Common myeloid progenitor, CD34-positive (primary cell): ENCODE measurements at places on chromosomes 5 and 9.

DNA sequence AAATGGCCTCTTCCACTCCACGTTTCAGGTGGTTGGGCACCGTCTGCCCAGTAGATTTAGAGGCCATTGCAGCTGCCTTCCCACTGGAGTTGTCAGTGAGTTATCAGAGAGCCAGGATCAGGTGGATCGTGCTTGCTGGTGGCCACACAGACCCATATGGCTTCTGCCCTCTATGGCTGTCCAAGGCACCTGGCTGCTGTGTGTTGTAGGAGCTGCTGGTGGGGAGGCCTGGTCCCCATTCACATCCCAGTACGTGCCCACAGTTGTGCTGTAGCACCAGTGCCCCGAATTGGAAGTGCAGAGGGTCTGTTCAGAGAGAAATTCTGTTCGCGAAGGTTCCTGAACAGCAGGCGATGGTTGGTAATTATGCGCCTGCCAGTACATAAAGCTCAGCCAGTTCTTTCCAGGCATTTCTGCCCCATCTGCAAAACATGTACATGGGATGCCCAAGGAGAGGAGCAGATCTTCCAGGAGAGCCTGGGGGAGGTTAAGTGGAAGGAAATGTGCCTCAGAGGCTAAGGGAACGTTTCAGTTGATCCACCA lies 41.1 kb downstream of the UBE2QL1 start:
- DNase-seq, result no peak

DNA sequence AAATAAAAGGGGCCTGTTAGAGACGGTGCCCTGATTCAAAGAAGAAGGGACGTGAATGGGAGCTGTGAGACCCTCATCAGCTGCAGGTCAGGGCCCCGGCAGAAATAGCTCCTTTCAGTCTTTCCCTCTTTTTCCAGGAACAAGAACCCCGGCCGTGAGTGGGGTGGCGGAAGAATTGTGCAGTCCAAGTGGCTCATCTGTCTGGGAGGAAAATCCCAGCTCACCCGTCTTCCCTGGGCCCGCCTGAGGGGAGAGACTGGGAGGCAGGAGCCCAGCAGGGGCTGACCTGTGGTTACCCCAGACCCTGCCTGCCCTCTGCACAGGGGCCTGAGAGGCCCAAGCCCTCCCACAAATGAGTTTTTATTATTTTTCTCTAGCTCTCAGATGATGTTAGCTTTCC lies 24.8 kb upstream of the CSF1R start:
- no peak for DNase-seq

DNA sequence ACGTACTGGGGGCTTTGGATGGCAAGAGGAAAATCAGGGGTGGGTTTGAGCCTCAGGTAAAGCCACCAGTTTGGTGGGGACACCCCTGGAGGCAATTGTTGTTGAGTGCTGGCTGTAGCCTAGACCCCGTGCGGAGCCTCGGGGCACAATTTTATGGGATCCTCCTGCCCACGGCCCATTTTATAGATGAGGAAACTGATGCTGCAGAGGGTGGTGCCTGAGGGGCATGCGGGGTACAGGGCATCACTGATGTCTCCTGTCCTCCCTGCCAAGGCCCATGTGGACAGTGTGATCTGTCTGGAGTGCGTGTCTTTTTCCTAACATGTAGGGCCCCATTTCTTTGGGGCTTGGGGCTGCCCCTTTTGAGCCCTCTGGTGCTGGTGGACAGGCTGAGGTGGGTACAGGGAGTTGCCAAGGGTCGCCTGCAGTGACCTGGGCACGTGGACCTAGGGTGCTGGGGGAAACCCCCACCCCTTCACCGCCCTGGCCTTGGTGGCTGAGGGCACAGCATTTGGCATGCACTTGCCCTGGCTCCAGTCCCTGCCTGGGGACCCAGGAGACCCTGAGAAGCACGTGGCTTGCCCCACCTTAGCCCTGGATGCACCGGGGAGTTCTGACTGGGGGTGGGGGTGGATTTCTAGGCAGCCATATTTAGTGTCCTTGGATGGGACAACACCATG lies 22.1 kb downstream of the WNK2 start:
- DNase-seq, result no peak

DNA sequence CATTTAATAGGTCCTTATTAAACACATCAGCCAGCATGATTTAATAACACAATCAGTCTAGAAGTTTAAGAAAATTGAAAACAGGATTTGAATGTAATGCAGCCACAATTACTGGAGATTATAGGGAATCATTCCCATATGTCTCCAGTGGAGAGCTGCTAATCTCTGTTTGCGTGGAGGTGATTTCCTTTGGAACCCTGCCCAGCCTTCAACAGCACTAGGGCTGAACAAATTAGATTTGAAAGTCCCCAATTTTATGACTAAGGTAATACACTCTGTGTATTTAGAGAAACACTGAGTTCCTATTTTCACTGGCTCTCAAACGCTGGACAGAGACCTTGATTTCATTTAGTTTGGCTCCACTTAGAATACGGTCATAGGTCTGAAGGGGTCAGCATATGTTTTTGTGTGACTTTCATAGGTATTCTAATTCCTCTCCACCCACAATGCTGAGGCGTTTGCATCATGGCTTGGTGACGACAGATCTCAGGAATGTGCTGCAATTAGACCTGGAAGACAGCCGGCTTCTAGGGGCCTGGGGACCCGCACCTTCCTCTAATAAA lies 508.3 kb downstream of the EBF1 start:
- DNase-seq, result peak; percentile 9

GRCh38 chr9:15239816-15240215 lies 67.2 kb downstream of the TTC39B start:
- DNase-seq, result no peak

DNA sequence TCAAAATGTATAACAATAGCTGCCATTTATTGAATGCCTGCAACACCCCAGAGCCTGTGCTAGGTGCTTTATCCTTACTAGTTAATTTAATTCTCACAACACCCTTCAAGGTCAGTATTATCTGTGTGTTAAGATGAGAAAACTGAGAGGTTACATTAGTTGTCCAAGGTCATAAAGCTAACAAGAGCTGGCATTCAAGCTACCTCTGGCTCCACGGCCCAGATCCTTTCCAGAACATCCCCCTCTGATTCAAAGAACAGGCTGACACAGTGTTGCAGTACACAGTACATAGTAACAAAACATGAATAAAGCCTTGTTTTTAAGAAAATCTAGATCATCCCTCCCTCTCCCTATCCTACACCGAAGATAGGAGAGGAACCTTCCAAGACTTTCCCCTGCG lies 9.4 kb upstream of the FRMPD1 start:
- DNase-seq, result no peak
